ENCODE measurements at places on chromosomes 1 and 21.

DNA sequence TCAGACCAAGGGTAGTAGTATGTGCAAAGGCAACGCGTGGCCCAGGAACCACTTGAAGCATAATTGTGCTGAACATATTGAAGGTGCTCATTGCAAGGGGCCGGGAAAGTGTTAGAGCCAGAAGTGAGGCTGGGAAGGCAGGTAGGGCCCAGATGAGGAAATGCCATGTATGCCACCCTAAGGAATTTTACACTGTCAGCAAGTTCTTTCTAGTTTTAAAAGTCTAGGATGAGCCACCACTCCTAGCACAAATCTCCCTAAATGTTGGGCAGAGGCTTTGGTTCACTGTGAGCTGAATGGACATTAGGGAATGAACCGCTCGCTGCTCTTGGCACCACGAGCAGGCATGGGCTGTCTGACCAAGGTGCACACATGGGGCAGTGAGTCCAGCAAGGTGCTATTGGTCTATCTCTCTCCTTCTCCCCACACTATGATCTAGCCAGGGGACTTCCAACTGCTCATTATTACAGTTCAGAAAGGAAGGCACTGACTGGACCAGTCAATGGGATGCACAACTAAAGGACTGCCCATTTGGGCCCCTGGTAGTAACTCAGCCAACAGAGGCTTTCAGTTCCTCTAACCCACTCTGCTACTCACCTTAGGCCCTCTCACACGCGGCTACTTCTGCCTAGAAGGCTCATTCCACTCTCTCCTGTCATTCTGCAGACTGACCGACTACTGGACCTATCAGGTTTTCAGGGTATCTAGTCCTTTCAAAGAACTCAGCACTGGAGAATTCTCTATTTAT is 2.0 kb downstream of the KANK4 start:
- DNase-seq: no peak

GRCh38 chr1:93005252-93005598 is 44.0 kb upstream of the DIPK1A start:
- DNase-seq: no peak

DNA sequence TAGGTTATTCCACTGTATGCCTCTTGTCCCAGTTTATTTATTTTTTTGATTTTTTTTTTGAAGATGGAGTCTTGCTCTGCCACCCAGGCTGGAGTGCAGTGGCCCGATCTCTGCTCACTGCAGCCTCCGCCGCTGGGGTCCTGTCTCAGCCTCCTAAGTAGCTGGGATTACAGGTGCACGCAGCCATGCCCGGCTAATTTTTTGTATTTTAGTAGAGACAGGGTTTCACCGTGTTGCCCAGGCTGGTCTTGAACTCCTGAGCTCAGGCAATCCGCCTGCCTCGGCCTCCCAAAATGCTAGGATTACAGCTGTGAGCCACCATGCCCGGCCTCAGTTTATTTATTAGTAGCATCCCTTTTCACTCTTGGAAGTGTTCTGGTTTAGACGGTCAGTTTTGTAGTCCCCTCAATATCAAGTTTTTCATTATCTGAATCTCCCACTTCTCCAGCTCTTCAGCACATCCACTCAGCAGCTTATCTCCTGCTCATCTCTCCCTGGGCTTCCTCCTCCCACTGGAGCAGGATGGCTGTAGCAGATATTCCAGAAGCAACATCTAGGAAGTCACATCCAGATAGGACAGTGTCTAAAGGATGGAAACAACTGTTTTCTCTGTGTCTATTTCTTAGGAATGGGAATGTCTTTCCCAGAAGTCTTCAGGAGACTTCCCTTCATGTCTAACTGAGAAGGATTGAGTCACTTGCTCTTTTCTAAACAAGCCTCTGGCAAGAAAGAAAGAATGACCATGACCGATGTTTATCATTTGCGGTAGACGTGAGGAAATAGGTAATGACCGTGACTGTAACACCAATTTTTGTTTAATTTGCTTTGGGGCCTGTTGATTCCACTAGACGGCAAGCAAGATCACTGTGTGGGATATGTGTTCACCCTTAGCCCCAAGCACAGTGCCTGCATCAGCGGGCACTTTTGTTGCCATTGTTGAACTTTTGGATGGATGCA is 14.4 kb downstream of the CCDC190 start:
- DNase-seq: no peak

DNA sequence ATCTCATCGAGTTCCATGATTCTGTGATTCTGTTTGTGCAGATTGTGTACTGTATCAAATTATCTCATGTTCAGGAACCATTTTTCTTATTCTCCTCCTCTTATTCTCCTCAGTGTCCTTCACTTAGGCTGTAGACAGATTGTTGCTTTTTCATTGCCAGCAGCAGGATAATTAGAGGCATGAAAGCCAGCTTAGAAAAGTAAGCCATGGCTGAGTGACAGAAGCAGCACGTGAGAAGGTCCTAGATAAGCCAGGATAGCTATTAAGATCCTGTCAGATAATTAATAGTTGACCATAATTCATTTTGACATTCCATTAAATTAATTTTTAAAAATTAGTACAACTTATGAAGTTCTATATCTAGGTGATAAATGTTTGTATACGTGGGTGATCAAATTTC is 60.8 kb upstream of the PRKACB start:
- no peak for DNase-seq

GRCh38 chr1:55646181-55646580 is 431.0 kb upstream of the USP24 start:
- DNase-seq: no peak

DNA sequence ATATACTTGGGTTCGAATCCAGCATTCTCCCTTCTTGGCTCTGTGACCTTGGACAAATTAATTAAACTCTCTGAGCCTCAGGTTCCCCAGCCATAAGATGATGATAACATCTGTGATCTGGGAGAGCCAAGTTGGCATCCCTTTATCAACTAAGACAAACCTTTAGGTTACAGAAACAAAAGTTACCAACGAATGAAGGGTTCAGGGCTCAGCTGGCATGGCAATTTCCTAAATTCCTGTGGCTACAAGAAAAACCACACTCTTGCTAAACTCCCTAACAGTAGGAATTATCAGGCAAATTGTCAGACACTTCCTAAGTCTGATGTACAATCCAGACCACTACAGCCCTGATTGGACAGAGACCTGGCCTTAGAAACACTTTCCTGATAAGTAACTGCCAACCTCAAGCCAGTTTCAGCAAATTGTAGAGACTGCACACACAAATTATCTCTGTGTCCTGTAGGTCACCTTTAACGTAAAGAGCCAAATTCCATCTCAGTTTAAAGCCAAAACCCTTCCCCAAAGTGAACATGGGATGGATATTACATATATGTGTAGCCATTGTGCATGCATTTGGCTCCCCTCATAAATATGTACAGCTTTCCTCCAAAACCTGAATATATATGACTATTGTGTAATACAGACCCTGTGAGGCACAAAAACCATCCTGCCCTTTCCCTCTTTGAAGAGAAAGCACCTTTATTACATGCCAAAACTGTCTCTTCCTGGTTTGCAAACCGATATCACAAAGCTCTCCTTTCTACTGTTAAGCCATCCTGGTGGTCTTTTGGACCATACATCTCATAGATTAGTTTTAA is 39.5 kb upstream of the EDARADD start:
- DNase-seq: no peak

DNA sequence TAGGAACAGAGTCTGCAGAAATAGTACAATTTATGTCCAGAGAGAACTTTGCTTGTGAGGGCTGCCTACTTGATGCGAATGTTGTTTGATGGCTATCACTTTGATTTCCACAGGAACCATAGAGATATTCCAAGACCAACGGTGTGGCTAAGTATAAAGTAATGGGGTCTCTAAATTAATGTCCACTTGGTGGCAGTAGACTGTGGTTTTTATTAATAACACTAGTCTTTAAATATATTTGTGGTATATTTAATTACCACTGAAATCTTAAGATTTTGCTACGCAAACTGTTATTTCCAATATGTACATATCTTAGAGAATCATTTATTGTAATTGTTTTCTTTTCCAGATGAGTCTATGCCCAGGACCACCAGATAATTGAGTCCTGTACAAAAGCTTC is 647.9 kb downstream of the PLA2G4A start:
- DNase-seq: no peak

DNA sequence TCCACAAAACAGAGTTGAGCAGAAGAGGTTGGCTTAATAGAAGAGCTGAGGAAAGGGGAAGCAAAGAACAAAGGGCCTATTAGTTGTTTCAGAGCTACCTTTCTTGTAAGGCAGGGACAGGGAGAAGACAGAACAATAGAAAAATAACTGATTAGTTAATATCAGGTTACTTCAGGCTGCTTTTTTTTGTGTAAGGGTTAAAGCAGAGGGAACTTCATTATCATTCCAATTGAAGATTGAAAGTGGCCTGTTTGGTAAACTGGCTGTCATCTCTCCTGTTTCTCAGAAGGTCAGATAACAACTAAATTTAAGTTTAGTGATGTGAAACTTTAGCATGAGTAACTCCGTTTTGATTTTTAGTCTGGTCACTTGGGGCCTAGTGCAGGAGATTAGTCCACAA is 22.3 kb downstream of the CDC42 start:
- DNase-seq: no peak

GRCh38 chr1:23462766-23463165 is 21.2 kb downstream of the ASAP3 start:
- no peak for DNase-seq

DNA sequence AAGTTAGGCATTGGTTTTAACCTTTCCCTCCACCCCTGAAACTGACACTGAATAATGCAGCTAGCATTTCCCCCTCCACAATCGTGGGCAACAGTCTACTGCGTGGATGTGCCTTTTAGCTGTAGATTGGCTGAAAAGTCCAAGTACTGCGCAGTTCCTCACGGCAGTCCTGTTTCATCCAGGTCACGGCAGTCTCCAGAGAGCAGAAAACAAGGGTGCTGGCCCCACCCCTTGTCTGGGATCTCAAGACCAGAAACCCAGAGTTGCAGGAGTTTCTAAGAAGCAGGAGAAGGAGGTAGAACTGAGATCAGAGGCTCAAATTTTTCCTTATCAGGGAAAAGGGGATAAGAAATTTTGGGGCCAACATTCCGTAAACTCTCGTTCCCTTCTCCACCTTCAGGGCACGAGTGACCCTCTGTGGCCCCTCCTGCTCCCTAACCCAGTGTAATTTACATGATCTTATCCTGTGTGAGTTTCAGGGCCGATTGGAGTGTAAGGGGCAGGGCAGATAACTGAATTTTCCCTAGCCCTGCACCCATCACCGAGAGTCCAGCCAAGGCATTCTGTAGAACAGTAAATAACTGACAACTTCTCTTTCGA is 25.9 kb upstream of the PLA2G2C start:
- DNase-seq: no peak

DNA sequence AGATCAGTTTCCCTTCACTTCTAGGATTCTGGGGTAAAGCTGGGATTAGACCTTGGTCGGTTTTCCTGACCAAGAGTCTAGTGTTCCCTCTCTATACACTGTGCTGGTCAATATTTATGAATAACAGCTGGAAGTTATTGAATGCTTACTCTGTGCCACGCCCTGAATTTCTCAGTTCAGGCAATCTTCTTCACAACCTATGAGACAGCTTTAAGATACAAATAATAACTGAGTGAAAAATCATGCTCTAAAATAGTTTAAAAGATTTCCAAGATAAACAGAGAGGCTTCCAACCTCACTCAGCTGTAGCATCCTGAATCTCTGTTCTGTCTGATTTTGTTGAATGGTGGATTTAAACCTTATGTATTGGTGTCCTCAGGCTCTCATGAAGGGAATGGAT is 72.2 kb downstream of the GNG12 start:
- no peak for DNase-seq

GRCh38 chr1:8545078-8545477 is 227.2 kb downstream of the SLC45A1 start:
- no peak for DNase-seq

GRCh38 chr1:223815865-223816264 is 29.9 kb downstream of the TP53BP2 start:
- DNase-seq: no peak

- DNase-seq: no peak
Measured at GRCh38 chr1:230537456-230537855, 104.8 kb upstream of the COG2 start.

DNA sequence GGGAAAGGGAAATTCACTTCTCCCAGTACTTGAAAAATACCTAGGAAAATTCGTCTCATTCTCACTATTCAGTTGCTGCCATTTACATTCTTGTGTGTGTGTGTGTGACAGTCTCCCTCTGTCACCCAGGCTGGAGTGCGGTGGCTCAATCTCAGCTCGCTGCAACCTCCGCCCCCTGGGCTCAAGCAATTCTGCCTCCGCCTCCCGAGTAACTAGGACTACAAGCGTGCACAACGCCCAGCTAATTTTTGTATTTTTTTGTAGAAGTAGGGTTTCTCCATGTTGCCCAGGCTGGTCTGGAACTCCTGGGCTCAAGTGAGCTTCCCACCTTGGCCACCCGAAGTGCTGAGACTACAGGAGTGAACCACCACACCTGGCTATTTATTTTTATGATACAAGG is 1.2 kb downstream of the SNAPIN start:
- peak; percentile 32 for DNase-seq

DNA sequence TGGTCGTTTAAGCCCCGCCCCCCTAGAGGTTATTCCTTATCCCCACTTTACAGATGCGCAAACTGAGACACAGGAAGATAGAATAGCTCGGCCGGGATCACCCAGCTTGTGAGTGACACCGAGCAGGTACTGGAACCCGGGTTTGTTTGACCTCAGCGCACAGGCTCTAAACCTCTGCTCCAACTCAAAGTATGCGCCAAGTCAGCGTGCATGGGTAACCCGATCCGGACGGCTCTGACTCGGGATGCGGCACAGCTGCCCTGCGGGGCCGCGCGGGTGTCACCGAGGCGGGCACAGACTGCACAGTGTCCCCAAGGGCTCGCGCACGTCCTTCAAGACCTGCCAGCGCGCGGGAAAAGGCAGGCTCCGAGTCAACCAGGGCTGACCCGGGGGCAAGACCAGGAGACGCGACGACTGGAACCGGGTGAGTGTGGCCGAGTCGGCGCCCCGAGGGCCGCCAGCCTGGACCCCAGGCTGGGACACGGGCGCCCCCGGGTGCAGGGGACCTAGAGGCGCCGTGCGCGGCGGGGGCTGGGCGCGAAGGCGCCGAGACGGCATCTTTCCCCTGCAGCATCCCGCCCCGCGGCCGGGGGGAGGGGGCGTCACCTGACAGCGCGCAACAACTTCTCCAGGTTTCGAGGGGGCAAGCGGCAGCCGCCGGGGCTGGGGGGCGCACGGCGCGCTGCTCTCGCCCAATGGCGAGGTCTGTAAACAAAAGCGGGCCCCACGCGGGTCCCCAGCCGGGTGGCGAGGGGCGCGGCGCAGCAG is 101.9 kb upstream of the SOD1 start:
- DNase-seq: peak; percentile 72

- no peak for DNase-seq
Measured at GRCh38 chr1:18513995-18514394, 33.3 kb downstream of the KLHDC7A start.

GRCh38 chr1:160006312-160006940 is 25.4 kb downstream of the PIGM start:
- DNase-seq: peak; percentile 86

- no peak for DNase-seq
Measured at GRCh38 chr21:29077651-29078090, 4.2 kb upstream of the CCT8 start.

GRCh38 chr1:8061673-8062386 is 35.7 kb upstream of the ERRFI1 start:
- no peak for DNase-seq

DNA sequence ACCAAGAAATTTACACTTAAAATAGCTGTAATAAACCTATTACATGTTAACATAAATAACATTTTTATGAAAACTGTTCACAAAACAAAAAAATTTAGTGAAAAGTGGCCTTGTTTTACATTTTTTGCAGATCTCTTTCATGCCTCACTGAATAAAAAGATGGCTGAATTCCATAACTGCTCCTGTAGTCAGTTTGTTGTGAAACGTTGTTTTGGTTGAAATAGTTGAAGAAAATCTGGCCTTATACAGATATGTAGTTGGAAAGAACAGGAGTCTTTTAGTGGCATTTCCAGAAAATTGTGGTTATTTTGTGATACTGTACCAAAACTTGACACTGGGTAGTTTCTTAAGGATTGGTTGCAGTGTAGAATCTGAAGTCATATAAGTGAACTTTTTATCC is 18.1 kb downstream of the ITSN1 start:
- DNase-seq: no peak
